ENCODE measurements at places on chromosomes 5 and 9.

DNA sequence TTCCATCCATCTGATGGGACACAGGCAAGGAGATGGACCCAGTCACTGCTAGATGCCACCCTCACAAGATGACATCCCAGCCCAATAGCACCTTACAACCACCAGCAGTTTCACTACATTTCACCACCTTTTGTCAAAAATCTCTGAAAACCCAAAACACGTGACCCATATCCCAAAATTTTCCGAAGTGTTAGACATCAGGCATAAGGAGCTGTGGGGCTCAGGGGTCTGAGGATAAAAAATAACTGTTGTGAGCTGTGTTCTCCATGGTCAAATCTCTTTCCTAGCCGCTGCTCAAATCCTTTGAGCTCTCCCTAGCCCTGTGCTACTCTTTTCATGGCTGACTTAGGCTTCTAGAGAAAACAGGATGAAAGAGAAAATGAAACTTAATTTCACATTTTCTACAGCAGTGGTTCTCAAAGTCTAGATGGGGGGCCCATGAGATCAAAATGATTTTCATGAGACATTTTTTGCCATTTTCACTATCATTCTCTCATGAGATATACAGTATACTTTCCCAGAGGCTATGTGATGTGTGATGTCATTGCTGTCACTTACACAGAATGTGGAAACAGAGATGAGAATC is 40.7 kb downstream of the TIMD4 start:
- no peak for DNase-seq

DNA sequence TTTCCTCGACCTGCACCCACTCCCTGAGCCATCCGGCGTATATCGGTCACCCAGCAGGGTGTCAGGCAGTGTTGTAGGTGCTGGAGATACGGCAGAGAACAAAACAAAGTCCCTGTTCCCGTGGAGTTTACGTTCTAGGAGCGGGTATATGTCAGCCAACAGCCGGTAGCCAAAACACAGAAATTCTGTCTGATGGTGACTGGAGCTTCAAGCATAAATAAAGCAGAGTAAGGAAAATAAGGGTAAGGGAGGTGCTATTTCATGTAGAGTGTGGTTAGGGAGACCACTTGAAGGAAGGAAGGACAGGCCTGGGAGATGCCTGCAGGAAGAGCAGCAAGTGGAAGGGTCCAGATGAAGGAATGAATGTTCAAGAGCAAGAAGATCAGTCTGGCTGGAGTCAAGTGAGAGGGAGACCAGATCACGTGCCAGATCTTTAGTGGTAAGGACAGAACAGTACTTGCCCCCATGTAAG is 783 bp upstream of the ZFR start:
- no peak for DNase-seq

DNA sequence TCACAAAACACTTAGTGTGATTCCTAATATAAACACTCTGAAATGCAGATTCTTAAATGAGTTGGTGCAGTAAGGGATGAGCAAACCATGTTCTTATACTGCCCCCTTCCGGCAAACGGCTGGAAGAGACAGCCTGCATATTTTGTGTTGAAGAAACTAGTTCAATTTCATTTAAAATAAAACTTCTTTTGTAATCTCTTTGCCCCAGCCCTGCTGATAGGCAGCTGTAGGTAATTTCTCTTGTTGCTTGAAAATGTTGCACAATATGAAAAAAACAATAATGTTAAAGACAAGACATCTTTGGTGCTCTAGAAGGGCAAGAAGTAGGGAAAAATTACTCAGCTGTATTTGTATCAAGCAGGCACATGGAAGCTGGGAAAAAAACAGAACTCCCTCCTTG is 89.7 kb upstream of the CCNG1 start:
- DNase-seq = peak; percentile 18

- no peak for DNase-seq
Measured at GRCh38 chr9:79264041-79264440, 307.7 kb upstream of the TLE4 start.

DNA sequence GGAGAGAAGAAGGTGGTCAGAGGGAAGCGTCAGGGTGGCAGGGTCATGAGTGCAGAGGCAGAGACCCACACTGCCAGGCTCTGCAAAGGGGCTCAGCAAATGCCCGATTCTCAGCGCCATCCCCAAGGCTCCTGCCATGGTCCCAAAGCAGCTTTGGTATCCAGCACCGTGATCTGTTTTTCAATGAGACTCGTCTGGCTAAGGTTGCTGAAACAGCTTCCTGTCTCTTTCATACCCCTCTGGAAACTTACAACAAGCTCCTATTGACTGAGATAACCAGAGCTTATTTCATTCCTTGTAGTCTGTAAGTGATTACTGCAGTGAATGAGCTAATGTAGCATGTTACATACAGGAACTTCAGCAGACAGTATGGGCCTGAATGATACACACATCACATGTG is 568.6 kb upstream of the DAP start:
- DNase-seq = no peak

- no peak for DNase-seq
Measured at GRCh38 chr5:106414342-106414741, 1256.4 kb downstream of the EFNA5 start.

DNA sequence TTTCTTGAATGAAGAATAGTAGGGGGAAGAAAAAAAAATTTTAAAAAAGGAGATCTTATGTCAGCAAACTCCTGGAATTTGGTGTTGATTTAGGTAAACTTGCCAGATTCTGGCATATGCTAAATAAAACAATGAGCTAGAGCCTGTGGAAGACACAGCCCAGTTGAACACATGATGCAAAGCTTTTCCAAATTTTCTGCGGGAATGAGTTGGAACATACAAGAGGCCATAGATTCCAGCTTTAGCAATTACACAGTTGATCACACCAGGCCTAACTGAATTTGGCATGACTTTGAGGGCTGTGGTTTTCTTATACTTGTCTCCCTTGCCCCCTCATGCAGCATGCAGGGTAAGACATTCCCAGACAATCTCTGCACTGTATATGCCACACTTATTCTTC is 297.0 kb downstream of the SH3GL2 start:
- no peak for DNase-seq

DNA sequence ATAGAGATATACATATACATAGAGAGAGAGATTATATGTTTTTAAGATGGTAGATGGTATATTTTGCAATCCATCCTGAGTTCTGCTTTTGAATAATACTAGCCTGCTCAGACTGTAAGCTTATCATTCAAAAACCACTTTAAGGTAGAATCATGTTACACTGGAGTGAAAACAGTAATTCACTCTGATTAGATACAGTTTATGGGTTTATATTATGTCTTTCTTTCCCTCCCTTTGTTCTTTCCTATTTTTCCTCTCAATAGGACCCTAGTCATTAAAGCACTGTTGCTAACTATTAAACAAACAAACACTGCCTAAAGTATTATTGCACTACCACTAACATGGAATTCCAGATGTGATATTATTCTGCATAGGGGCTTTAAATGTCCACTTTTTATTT is 202.0 kb downstream of the ADAMTSL1 start:
- no peak for DNase-seq

DNA sequence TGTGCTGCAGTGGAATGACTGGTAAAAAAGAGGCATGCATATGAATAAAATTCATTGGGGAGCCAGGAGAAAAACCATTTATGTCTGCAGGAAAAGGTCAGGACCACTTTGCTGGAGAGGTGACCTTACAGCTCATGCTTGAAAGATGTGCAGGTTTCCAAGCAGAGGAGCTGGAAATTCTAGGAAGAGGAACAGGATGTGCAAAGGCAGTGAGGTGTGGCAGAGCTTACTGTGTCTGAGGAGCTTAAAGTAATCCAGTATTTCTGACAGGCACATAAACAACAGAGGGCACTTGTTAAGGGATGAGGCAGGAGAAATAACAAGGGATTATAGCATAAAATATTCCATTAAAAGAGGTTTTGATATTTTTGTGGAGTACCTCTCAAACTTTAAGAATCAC is 203.2 kb downstream of the CD180 start:
- DNase-seq = no peak

DNA sequence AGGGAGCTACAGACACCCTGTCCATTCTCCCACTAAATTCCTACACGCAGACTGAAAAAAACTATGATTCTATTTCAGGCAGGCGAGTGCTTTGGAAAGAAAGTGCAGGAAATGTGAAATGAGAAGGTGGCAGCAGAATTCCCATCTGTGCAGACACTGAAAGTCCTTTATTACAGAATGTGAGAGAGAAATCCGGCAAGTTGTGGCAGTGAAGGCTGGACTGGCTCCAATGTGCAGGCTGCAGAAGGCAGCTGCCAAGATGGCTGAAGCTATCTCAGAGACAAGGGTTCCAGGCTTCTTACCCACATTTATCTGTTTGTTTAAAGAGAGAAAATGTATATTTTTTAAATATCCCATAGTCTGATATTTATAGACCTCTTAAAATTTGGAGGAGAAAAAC is 161.8 kb upstream of the VLDLR start:
- DNase-seq = no peak

DNA sequence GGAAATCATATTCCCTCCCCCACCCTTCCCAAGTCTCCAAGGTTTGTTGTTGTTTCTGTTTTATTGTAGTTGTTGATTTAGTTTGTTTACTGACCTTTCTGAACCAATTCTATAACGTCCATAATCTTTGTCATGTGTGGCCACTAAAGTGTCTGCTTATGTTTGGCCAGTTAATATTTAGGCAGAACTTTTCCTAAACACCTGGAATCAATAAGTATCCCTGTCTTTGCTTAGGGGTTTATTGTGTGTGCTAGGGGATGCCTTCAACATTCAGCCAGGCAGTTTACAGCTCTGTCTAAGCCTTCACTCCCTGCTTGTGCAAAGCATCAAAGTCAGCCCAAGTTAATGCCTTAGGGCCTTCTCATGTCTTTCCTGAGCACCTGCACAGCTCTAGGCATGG is 16.9 kb upstream of the LECT2 start:
- no peak for DNase-seq

DNA sequence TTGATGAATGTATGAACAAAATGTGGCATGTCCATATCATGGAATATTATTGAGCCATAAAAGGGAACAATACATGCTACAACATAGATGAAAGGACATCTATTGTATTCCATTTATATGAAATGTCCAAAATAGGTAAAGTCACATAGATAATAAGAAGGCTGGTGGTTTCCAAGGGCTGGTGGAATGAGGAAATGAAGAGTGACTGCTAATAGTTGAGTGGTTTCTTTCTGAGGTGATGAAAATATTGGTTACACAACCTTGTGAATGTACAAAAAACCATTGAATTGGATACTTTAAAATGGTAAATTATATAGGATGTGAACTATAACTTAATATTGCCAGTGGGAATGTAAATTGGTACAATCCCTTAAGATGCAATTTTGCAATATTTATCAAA is 5.2 kb downstream of the ARSB start:
- DNase-seq = no peak

DNA sequence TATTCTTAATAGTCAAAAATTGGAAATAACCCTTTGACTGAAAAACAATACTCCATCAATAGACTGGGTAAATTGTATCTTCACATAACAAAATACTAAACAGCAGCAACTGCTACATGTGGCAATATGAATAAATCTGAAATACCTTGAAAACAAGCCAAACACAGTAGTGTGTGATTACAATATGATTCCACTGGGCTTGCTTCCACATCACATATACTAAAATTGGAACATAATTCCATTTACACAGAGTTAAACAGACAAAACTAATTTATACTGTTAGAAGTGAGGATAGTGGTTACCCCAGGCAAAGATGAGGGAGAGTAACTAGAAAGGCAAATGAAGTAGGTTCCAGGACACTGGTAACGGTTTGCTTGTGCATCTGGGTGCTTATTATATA is 20.4 kb downstream of the FNIP1 start:
- no peak for DNase-seq

All from stimulated activated naive B cell treated with anti-CD40 and anti-IgM and Interleukin-4, amounts not matched to agents 10 μg/mL and 1 μg/mL and 100 μg/mL, for 72 hours (primary cell).